ENCODE measurements at places on chromosomes 7 and 10.

DNA sequence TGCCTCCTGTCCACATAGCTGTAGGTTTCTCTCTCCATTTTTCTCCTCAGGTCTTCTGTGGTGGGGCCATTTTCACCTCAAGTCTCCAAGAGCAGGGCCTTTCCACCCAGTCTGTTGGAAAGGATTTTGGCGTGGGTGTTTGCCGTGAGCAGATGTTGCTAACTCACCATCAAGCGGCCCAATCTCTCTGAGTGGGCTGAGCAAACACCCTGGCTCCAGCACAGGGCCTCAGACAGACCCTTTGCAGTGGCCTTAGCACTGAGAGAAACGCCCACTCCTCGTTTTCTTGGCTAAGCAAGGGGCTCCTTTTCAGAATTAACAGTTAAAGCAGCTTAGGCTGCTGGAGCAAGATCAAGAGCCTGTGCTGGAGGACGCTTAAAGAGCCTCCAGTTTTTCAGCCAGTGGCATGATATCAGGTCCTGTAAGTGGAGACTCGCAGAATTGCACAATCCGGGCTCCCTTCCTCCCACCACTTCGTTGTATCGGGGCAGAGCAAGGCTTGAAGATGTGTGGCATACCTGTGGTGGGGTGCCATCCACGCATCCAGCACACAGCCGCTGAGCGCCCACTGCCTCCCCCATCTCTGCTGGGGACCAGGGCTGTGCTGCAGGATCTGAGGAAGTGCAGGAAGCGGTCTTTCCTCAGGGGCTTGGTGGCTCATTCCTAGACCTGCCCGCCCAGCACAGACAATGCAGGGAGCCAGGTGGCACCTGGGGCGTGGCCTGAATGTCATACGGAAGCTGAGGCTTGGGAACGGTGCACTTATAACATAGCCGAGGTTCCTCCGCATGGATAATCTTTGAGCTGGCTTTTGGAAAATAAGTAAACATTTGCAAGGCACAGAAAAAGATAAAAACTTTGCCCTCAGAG lies 142.7 kb downstream of the ADARB2 start:
- DNase-seq, result no peak

DNA sequence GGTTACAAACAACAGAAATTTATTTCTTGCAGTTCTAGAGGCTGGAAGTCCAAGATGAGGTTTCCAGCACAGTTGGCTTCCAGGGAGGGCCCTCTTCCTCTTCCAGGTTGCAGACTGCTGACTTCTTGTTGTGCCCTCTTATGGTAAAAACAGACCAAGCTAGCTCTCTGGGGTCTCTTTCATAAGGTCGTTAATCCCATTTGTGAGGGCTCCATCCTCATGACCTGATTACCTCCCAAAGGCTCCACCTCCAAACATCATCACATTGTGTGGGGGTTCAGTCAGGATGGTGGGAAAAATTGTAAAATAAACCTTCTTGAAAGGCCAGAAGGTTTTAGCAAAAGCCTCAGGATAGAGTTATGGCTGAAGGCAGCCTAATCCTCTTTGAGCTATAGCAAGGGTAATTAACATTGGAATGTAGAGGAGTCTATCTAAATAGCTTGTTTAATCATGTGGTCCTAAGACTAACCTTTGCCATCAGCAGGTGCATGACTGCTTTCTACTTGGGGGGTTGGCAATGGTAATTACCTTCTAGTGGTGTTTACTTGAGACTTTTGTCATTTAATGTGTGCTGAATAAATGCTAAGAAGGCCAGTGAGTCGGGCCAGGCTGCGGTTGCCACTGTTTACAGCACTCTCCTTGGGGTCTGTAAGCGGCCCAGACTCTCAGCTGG lies 80.8 kb downstream of the PPP1R17 start:
- no peak for DNase-seq

- no peak for DNase-seq
Observed at GRCh38 chr7:54426406-54426805, 115.8 kb upstream of the VSTM2A start.

DNA sequence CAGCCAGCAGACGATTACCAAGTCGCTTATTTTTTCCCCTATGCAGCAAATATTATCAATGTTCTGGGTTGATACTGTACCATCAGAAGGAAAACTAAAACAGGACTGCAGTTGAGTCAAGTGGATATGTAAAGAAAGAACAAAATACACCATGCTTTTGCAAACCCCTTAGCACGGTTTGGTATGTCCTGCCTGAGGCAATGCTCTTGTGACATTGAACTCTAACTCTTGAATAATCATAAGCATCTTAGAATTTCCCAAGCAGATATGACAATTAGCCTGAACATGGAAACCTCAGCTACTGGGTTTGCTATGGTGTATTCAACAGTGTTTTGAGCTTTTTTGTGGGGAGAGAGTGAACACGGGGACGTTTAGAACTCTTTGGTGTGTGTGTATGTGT lies 107.4 kb downstream of the ETV1 start:
- DNase-seq, result no peak

DNA sequence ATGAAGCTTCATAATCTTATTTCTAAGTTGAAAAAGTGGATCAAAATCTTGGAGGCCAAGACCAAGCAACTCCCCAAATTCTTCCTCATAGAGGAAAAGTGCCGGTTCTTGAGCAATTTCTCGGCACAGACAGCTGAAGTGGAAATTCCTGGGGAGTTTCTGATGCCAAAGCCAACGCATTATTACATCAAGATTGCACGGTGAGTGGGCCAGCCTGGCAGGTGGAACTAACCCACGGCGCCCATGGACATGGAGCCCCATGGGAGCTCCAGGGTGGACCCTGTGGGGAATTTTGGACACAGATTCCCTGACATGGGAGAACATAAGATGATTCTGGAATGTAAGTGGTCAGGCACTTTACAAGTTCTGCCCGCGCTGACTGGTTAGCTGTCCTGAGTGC lies 125.9 kb downstream of the TRRAP start:
- no peak for DNase-seq

DNA sequence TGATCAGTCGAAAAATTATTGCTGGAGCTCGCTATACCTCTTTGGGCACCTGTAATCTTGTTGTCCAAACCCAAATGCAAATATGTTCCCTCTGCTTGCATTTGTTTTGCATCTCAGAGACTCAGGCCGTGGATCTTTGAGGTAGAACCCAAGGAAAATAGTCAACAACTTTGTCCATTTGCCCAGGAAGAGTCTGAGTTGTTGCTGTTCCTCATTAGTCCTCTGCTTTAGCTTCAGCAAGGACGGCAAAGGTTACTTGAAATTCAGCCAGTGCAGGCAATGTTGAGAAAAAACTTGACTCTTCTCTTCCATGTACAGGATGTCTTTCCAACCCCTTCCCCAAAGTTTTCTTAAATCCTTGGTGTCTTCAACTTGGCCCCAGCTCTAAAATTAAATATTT lies 45.8 kb downstream of the PDK4 start:
- no peak for DNase-seq

- DNase-seq, result no peak
Observed at GRCh38 chr7:94683066-94683465, 27.1 kb upstream of the SGCE start.

DNA sequence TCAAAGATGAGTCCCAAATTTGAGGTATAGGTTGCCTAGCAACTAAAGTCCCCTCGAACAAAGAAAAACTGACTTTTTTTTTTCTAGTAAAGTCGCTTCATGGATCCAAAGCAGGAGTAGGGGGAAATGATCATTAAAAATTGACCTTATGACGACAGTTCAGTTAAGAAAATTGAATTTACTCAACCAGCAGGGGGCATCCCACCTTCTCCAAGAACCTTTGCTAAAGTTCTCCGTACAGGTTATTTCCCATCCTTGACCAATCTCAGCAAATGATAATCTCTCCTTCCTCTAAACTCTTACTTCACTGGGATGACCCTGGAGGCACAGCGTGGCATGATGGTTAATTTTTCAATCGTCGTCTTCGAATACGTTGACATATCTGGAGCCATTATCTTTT lies 228.3 kb downstream of the CALN1 start:
- DNase-seq, result no peak

GRCh38 chr10:132962623-132963429 lies 20.5 kb upstream of the CFAP46 start:
- DNase-seq, result no peak

- DNase-seq, result no peak
Observed at GRCh38 chr10:101358706-101359300, 4.8 kb downstream of the BTRC start.

GRCh38 chr7:26792576-26792975 lies 71.8 kb downstream of the SKAP2 start:
- DNase-seq, result no peak

GRCh38 chr10:52019077-52019555 lies 295.0 kb upstream of the DKK1 start:
- DNase-seq, result no peak

DNA sequence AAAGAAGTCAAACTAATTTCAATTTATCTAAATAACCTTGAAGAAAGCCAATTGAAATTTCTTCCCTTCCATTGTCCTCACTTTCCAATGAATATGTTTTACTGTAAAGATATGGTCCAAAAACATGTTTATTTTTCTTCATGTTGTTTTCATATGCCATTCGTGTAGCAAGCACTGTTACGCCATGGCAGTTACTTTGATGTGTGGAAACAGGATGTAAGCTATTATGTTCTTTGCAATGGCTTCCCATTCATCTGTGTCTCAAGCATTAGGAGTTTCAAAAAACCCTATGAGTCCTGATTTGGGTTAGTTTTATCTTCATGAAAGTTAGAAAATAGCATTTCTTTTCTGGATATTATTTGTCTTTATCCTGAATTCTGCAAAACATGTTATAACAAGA lies 31.0 kb downstream of the GPR141 start:
- peak; percentile 87 for DNase-seq

Measured in CD14-positive monocyte (primary cell).